Stimulated activated CD8-positive, alpha-beta memory T cell treated with anti-CD3 and anti-CD28 coated beads, Interleukin-7, amount 100 ng/mL, for 4 hours (primary cell): ENCODE measurements at places on chromosomes 2 and 18.

DNA sequence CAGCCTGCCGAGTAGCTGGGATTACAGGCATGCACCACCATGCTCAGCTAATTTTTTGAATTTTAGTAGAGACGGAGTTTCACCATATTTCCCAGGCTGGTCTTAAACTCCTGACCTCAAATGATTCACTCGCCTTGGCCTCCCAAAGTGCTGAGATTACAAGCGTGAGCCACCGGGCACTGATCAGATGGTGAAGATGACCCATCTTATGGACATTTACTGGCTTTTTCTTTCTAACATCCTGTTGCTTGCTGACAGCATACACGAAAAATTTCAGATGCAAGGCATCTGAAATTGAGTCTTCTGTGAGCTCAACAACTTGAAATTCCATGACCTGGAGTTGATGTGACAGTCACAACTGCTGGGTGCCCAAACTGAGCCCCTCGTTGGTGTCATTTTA is 859.5 kb upstream of the CNTNAP5 start:
- no peak for DNase-seq

DNA sequence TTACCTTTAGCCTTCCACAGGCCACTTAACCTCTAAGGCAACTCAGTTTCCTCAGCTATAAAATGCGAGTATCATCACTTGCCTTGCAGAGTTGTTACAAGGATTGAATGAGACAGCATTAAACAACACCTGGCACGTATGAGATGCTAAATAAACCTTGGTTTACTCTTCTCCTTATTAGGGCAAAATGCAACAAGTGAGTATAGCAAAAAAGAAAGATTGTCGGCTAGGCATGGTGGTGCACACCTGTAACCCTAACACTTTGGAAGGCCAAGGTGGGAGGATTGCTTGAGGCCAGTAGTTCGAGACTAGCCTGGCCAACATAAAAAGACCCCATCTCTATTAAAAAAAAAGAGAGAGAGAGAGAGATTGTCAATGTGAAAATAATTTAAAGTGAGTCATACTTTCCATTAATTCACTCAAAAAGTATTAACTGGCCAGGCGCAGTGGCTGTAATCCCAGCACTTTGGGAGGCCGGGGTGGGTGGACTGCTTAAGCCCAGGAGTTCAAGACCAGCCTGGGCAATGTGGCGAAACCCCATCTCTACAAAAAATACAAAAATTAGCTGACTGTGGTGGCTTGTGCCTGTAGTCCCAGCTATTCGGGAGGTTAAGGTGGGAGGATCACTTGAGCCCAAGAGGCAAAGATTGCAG is 8.0 kb downstream of the ATAD2B start:
- no peak for DNase-seq

DNA sequence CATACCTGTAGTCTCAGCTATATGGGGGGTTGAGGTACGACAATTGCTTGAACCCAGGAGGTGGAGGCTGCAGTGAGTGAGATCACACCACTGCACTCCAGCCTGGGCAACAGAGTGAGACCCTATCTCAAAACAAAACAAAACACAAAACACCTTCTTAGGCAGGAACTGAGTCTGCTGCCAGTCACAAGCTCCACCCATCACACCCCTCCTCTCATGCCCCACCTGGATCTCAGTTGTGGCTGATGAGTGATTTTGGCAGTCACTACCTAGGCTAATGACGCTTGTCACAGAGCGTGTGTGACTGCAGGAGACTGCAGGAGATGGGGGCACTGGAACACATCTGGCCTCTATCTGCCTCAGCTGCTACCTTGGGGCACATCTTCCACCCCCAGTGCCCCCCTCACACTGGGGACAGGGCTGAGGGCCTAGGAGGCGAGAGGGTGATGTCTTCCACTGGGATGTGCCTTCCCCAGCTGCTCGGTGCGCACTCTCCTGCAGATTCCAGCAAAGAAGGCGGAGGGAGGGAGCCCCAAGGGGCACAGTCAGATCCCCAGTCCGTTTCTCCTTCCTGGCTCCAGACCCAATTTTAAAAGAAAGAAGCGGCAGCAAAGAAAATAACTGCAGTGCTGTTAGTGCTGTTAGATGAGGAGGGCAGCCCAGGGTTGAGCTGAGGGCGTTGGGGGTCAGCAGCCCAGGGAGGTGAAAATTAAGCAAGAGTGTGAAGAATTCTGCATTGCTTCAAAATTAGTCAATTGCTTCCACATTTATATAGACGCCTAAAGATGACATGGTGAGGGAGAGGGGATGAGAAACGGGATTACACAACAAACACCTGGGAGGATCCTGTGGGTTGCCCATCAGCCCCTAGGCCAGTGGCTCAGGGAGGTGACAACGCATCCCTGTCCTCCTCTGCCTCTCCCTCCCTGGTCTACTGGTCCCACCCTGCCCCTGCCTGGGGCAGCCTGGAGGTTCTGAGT is 143.6 kb upstream of the HAAO start:
- no peak for DNase-seq

GRCh38 chr18:10833656-10834055 is 307.8 kb downstream of the NAPG start:
- DNase-seq = no peak

DNA sequence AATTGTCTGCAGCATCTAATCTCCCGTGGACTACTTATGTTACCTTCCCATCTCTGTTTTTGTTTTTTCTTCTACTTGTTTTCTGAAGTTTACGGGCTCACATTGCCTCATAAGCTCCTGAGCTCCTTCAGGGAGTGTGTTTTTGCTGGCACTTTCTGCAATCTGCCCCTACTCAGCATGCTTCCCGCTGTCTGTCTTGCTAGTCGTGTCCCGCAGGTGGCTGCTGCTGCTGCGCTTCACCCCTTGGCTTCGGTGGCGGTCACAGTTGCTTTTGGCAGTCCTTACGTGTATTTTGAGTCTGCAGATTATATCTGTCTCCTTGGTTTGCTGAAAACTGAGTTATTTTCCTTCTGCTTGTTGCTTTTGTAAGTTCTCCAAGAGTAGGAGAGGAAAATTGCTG is 37.3 kb downstream of the FER1L5 start:
- no peak for DNase-seq

GRCh38 chr2:218960309-218961165 is 1.1 kb downstream of the CDK5R2 start:
- no peak for DNase-seq

DNA sequence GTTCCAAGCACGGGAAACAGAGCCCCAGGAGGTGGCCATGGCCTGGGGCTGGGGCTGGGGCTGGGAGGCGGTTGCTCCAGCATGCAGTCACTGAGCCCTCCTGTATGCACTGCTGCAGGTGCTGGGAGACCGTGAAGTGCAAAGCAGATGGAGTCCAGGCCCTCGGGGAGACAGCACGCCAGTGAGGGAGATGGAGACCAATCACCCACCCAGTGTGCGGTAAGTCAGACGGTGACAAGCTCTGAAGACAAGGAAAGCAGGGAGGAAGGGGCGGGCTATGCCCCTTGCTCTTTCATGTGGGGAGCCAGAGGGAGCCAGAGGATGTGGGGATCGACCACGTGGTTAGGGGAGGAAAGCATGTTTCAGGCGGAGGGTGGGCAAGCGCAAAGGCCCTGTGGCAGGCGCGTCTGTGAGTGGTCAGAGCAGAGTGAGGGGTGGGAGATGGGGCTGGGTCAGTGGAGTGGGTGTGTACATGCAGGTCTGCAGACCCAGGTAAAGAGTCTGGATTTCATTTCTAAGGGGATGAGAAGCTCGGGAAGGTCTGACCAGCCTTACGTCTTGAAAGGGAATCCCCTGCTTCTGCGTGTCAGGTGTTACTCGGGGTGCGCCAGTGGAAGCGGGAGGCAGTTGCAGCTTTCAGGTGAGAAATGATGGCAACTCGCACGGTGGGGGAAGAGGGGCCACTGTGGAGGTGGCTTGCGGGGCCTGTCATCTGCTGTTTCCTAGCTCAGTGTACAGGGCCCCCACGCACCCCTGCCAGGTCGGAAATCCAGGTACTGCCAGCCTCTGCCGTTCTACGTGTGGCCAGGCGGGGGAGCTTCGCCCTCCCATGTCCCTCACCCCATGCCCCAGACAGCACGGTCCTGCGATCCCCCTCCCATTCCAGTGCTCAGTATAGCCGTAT is 19.4 kb downstream of the RRM2 start:
- DNase-seq = no peak

- DNase-seq = no peak
Observed at GRCh38 chr2:137020452-137021196, 255.3 kb downstream of the THSD7B start.

GRCh38 chr2:60570251-60570650 is 16.8 kb upstream of the BCL11A start:
- no peak for DNase-seq

DNA sequence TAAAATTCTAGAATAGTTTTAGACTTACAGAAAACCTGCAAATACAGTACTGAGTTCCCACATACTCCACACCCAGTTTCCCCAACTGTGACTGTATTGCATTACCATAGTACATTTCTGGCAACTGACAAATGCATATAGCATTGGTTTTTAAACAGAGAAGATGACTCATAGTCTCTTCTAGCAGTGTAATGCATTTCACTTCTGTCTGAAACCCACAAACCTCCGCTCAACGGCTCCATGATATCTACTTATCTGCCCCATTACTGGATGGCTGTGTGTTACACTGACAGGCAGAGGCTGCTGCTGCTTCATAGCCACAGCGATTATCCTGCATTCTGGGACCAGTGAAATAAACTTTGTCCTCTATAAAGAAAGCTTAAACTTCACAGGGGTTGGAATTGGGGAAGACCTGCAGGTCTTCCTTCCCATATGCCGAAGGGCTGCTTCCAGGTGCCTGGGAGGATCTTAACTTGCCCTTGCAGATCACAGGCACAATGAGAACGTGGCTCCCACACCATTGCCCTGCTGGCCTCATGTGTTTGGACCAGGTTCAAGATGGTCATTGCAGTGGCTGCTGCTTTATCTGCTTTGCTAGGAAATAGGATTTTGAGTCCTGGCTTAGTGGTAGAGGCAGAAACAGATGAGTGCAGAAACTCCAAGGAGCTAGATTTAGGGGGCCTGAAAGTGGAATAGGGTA is 742.6 kb upstream of the HS6ST1 start:
- no peak for DNase-seq

DNA sequence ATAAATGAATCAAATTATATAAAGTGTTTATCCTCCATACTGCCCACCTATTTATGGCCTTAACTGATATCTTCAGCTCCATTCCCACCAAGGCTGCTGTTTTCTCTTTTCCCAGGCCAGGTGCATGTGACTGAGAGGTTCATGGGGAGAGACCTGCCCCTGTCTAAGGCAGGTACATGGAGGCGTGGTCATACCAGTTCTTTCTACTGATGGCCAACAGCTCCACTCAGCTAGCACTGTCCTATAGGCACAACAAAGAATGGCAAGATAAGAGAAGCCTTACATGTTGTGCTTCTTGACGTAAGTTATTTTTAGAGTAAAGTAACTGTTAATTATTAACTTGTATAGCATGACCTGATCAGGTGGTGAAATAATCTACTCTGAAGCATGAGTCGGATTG is 16.8 kb downstream of the AKAIN1 start:
- no peak for DNase-seq

GRCh38 chr2:158482594-158482993 is 25.8 kb downstream of the PKP4 start:
- no peak for DNase-seq

GRCh38 chr2:157876786-157877138 is 632 bp upstream of the ACVR1 start:
- DNase-seq = no peak

GRCh38 chr18:36403896-36404820 is 106.6 kb downstream of the FHOD3 start:
- DNase-seq = no peak

GRCh38 chr2:57908736-57909161 is 137.9 kb upstream of the VRK2 start:
- DNase-seq = no peak

GRCh38 chr2:65142515-65142914 is 12.6 kb upstream of the RAB1A start:
- DNase-seq = no peak

DNA sequence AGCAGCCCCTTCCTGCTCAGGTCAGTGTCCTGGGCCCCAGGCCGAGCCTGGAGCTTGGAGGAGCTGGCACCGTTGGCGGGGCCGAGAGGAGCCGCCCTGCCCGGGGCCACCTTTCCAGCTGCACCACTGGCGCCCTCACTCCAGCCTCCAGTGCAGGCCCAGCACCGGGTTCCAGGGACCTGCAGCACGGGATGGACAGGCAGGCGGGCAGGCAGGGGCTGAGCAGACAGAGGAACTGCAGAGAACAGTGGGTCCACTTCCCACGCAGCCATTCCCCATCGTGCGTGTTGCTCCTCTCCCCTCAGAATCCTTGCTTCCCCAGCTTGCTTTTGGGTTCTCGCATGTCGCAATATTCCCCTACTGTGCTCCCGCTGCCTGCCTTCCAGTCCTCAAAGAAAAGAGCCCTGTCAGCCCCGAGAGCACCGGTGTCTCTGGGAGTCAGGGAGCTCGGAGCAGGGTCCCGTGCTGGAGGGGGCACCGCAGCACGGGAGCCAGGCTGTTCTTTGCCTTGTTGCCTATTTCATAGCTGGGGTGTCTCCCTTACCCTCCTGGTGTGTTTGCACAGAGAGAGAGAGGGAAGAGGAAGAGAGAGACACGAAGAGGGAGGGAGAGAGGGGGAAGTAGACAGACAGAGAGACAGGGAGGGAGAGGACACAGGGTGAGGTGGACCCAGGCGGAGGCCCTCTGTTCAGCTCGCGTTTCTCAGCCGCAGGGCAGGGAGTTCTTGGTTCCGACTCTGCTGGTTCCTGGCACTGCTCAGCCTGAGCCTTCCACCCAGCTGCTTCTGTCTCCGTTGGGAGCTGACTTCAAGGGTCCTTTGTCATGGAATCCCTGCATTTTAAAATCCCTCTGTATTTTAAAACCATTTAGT is 126.0 kb downstream of the MBP start:
- no peak for DNase-seq
